ENCODE measurements at places on chromosomes 7 and 10.

- no peak for DNase-seq
Measured at GRCh38 chr7:21916629-21917028, 29.1 kb downstream of the CDCA7L start.

GRCh38 chr10:12780634-12781601 is 220.6 kb downstream of the CCDC3 start:
- no peak for DNase-seq

GRCh38 chr7:150851492-150852370 is 586 bp upstream of the AOC1 start:
- no peak for DNase-seq

GRCh38 chr10:934746-935406 is 3.4 kb upstream of the LARP4B start:
- DNase-seq, result no peak

DNA sequence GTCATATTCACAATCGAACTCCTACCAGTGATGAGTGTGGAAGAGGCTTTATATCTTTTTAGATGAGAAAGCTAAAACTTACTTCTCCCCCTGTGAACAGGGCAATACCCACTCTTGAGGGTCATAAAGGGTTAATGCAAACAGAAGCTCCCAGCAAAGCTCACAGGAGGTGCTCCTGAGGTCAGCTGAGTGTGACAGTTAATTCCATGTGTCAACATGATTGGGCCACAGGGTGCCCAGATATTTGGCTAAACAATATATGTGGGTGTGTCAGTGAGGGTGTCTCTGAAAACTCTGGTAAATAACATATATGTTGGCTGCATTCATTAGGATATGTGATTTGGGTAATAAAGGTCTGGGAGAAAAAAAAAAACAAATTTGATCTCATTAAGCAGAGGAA is 86.0 kb downstream of the HIP1 start:
- DNase-seq, result no peak

GRCh38 chr10:8037199-8037801 is 17.2 kb upstream of the GATA3 start:
- DNase-seq, result peak; percentile 9

DNA sequence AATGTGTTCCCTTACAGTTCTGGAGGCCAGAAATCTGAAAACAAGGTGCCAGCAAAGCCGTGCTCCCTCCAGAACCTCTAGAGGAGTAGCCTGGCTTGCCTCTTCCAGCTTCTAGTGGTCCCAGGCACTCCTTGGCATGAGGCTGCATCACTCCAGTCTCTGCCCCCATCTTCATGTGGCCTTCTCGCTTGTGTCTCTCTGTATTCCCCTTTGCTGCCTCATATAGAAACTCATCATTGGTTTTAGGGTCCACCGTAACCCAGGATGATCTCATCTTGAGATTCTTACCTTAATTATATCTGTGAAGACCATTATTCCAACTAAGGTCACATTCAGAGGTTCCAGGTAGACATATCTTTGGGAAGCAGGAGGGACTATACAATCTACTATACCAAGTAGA is 182.4 kb downstream of the SKIDA1 start:
- DNase-seq, result no peak

DNA sequence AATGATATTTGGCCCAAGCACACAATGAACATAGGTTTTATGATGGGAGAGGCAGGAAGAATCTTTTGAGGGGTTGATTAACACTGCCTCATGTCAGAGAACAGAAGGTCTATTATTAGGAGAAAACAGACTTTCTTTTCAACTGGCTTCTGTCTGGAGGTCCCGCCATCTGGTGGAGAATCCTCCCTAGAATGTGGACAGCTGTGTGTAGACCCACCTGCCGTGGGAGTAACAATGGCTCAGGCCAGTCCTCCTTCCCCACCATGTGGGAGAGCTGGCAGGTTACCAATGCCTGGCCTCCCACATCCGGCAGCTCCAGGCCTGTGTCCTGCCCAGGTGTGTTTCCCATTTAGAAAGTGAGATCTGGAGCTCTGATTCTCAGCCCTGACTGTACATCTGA is 70.4 kb upstream of the AOAH start:
- DNase-seq, result no peak

- DNase-seq, result no peak
Measured at GRCh38 chr7:81170291-81170690, 251.4 kb upstream of the SEMA3C start.

DNA sequence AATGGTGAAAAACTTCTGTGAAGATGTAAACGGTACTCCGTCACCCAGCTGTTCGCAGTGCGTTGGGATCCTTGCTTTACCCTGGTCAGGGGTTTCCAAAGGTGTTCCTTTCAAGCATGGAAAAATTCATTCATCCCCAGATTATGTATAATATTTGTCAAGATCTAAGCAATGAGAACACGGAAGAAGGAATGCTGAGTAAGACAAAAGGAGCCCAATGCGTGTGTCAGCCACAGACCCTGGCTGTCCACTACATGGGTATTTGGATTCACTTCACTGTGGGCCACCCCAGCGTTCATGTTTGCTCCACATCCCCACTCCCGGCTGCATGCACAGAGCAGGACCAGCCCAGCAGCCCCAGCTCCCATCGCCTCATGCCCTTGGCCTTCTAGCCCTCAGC is 241.3 kb upstream of the CELF2 start:
- no peak for DNase-seq

DNA sequence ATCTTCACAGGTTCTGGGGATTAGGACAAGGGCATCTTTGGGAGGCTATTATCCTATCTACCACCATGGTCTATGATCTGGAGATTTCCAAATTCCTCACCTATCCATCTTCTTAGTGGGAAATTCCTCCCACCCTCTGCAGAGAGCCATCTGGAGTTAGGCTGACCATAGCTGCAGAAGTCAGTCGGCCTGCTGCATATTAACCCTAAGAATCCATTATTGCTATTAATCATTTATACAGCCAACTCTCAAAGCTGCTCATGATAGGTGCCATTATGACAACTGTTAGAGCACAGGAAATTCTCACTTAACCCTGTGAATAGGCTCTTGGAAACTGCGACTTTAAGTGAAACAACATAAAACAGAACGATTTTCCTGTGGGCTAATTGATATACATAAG is 60.4 kb downstream of the FRMD4A start:
- DNase-seq, result no peak

- DNase-seq, result no peak
Measured at GRCh38 chr7:51224811-51225595, 91.6 kb downstream of the COBL start.

- DNase-seq, result no peak
Measured at GRCh38 chr10:326350-326749, 191.1 kb downstream of the ZMYND11 start.

- DNase-seq, result no peak
Measured at GRCh38 chr10:56782503-56782902, 421.4 kb upstream of the ZWINT start.

- DNase-seq, result no peak
Measured at GRCh38 chr10:66752714-66753113, 173.1 kb upstream of the LRRTM3 start.

DNA sequence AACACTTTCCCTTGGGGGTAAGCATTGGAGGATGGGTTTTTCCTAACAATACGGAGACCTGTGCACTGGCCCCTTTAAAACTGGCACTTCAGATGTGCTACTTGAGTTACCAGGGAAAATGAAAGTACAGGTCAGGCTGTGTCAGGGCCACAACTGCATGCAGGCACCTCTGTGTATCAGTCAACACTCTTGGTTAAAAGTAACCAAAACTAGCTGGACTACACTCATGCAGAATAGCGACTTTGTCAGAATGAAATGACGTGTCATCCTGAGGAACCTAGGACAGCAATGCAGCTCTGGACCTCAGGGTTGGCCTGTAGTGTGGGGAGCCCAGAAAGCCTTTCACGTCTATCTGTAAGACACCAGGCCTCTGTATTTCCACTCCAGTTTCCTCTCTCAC is 33.8 kb upstream of the SMKR1 start:
- DNase-seq, result no peak

GRCh38 chr7:101666741-101667140 is 37.6 kb upstream of the MYL10 start:
- DNase-seq, result no peak

DNA sequence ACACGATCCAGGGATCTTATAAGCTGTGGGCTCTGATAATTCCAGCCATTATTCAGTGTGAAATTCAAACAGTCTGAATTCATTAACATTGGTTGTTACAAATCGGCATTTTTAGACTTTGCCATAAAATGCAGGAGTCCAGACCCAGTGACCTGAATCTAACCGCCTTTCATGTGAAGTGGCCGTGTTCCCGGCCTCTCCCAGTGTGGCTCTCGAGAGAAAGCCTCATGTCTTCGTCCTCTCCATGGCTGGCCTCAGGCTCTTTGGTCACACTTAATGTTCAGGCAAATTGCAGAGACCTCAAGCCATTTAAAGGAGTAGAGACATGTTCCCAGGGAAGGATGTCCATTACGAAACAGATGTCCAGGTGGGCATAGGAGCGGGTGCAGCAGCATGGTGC is 59.3 kb downstream of the CTBP2 start:
- no peak for DNase-seq

- DNase-seq, result no peak
Measured at GRCh38 chr7:155223503-155223902, 74.2 kb upstream of the INSIG1 start.

GRCh38 chr7:28071570-28071969 is 109.0 kb downstream of the JAZF1 start:
- DNase-seq, result no peak

DNA sequence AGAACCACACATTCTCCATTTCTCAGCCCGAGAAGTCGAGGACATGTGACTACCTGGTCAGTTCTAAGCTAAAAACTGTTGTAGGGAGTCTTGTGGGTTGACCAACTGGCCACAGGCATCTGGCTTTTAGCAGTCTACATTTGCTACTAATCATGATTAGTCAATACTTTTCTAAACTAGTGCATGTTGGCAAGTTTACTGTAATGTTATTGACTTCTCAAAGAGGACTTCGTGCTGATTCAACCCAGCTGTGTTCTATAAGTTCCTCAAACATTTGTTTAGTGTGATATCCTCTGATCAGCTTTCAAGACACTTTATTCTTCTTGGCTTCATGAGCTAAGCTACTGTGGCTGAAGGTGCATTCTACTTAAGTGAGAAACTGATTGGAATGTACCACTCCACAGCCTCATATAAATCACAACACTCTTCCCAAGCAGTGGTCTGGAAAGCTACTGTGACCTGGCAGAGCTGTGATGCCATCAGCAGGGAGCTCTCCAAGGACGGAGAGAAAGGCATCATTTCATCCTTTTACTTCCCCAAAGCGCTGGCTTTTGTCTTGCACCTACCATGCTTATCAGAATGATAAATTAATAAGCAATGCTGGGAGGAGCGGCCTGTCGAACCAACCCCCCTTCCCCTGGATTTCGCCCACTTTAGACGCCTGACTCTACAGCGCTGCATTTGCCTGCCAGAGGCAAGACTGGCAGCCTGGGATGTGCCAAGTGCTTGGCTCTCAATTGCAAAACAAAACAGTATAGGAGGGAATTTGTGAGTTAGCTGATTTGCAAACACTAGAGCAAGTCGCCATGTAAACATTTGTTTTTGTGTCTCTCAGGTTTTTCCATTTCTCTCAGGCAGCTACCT is 206.7 kb upstream of the PLXNA4 start:
- DNase-seq, result no peak
